SJSA1 (cell line): ENCODE measurements at places on chromosomes 2 and 18.

DNA sequence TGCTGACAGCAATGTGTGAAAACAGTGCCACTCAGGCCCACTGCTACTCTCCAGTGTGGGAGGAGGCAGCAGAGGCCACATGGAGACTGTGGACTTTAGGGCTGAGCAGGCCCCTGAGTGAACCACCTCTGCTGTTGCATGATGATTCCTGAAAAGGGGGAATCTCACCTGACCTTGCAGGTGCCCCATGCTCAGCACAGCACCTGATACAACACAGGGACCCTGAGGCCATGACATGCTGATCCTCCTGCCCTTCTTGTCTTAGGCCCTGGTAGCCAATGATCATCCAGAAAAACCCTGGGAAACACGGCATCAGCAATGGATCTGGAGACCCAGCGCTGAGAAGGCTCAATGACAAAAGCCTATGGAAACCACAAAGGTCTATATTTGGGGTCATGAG is 446.8 kb upstream of the MYT1L start:
- DNase-seq: no peak

DNA sequence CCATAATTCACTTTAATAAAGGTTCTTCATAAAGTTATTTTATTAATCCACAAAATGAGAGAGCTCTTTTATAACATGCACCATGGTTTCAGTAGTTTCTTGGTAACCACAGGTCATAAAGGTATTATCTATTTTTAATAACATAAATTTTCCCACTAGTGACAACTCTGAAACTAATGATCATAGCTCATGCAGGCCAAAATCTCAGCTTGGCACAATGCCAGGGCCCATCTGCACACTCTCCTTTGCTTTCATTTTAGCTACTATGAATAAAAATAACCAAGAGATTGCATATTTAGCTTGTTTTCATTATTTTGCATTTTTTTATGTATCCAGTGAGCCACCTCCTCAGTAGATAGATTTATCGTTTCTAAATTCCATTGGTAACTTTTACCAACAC is 691.8 kb upstream of the CHAC2 start:
- DNase-seq: no peak

- no peak for DNase-seq
Observed at GRCh38 chr18:59386909-59387686, 28.0 kb upstream of the LMAN1 start.

DNA sequence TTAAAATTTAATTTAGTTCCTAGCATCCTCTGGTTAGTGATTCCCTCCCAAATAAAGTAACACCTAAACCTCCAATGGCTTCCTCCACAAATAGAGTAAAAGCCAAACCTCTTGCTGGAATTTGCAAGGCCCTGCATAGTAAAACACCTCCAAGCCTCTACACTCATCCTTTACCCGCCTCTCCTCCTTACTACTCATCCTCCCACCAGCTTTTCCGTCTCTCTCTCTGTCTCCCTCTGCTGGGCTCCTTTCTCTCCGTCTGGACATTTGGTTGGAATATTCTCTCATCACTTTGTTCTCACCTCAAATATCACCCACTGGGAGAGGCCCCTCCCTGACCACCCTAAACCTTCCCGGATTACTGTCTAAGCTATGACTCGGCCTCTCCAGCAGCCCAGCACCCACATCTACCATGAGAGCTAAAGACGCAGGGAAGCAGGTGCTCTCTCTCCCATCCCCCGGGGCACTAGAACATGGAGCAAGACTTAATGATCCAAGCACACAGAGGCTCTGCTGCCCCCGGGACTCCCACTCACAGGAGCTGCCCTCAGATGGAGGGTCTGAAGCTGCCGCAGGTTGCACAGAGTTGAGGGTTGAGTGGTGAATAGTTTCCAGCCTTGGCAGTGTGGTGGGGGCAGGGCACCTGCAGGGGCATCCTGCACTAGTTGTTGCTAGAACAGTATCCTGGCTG is 167.2 kb downstream of the FBXO15 start:
- DNase-seq: no peak

GRCh38 chr18:62081761-62082294 is 105.0 kb downstream of the PIGN start:
- DNase-seq: no peak

DNA sequence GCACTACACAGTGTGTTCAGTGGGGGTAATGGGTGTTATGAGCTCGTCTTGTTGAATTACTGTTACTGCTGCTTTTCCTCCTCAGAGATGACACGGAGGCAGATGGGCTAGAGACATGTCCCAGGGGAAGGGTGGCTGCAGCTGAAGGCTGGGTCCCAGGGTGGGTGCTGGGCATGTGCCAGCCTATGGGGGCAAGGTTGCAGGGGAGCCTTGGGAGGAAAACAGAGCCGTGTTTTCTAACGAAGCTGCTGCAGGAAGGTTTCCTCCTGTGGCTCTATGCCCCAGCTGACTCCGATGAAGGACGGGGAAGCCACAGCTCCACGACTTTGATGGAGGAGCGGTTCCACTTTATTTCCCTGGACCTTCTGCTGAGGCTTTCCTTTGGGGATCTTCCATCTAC is 42.4 kb downstream of the ASB18 start:
- peak; percentile 33 for DNase-seq

DNA sequence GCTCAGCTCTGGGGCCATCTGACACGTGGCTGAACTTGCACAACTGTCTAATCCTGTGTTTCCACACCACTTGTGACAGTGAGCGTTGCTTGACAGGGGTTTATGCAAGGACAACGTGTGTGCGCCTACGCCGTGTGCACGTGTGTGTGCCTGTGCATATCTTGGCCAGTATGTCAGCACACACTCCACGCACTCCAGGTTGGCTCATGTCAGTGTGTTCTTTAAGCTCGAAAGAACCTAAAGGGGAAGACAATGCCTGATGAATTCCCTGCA is 85.6 kb upstream of the SALL3 start:
- DNase-seq: no peak
